Osteoblast (primary cell): ENCODE measurements at places on chromosomes 3 and 15. TPM values are rescaled to one million over a fixed set of nuclear protein-coding genes. Genes with fewer than 3 reads are reported as not detected.

DNA sequence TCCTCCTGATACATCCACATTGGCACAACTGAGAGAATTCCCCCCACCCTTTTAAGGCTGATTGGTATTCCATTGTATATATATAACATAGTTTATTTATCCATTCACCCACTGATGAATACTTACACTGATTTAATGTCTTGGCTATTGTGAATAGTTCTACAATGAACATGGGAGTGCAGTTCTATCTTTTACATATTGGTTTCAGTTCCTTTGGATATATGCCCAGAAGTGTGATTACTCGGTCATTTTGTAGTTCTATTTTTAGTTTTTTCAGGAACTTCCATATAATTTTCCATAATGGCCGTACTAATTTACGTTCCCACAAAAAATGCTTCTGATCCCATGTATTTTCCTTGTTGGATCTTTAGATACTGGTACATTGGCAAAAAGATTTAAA is 135.3 kb downstream of the FMN1 start:
- no peak for DNase-seq

DNA sequence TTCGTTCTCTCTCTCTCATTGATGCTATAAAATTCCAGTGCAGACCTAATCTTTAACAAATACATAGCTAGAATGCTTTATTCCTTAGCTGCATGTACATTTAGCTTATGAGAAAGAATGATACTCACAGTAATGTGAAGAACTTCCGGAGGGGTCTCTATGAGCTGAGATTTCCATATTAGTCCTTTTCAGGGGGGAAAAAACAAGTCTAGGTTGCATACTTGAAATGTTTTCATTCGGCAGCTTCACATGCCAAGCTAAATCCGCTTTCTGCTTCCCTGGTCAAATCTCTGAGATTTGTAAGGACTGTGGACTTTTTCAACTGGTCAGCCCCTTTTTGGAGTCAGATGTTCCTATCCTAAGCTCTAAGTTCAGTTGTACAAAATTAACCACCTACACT is 111.5 kb upstream of the COL8A1 start:
- no peak for DNase-seq

DNA sequence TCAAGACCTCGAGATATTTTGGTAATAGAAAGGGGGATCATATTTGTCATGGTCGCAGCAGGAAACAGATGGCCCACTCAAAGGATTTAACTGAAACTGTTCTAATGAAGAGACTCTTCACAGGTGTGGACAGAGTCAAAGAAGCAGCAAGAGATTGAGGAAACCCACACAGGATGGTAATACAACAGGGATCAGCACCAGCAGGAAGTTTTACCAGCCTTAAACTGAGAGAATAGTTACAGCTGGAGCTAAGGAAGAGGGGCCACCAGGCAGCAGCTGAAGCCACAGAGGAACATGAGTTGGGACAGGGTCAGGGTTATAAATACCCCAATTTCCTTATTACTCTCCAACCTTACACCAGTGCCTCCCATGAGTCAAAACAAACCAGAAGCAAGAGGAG is 131.8 kb upstream of the UBE2E2 start:
- DNase-seq, result no peak

DNA sequence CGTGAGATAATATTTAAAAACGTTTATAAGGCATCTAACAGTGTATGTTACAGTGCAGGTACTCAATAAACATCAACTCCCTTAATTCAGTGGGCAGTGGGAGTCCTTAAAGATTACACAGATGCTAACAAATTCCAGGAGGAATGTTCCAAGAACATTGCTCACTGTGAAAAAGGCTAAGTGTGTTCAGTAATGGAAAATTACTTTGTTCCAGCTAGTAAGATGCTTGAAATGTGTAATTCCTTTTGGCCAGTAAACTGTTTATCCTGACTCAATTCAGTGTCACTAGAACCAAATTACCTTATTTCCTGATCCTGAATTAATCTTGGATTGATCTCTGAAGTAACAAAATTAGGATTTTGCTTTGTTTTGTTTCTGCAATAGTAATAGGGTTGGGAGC is 54.2 kb upstream of the SEMA6D start:
- DNase-seq, result no peak

GRCh38 chr15:100875976-100876375 is 3.7 kb upstream of the ALDH1A3 start:
- no peak for DNase-seq

DNA sequence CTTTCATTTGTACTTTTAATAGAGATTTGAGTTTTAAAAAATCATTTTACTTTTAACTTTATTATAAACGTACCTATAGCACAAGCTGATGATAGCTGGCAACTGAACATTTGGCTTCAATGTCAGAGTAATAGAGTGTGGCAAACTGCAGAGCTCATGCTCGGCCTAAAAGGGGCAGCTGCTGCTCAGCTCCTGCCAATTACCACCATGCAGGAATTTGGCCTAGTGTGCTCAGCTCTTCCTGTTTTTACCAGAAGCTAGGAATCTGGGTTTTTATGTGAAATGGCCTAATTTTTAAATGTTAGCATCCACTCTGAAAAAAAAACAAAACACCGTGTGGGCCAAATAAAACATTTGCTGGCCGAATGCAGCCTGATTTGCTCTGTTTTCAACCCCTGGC is 1.8 kb downstream of the IFT122 start:
- peak; percentile 63 for DNase-seq

DNA sequence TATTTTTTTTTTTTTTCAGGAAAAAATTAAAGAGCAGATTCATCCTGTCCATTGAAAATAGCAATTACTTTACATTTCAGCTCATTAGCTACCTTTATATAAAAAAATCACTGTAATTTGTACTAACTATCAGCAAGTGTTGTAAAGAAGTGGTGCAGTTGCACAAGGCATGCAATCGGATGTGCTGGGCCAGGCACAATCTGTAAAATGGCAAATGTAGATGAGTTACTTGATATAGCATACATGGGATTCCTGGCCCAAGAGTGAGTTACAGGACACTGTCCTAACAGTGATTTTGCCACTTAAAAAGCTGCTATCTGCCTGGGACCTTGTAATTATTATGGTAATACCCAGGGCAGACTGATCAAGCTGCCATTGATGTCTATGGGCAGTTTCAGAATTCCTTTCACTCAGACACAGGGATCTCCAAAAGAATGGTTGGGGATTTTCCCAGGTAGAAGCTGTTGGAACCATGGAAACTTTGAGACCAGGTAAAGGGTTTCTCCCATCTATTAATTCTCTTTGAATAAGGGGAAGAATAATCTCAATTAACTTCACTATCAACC is 182.2 kb upstream of the ICE2 start:
- no peak for DNase-seq

DNA sequence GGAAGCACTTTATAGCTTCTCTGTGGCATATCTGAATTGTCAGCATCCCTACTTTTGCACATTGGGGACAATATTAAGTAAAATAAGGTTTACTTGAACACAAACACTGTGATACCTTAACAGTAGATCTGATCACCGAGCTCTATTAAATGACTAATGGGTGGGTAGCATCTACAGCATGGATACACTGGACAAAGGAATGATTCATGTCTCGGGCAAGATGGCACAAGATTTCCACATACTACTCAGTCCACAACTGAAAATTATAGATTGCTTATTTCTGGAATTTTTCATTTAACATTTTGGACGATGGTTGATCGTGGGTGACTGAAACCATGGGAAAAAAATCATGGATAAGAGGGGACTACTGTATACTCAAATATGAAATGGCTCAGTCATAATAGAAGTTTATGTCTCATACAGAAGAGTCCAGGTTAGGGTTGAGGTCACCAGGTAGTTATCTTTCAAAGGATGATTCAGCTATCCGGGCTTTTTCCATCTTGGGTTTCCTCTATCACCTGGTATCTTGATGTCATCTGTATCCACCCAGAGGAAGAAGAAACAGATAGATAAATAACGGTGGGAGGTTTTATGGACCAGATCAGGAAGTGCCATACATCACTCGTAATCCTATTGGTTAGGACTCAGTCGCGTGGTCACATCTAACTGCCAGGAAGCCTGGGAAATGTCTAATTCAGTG is 320.0 kb upstream of the RARB start:
- DNase-seq, result no peak

- DNase-seq, result no peak
These were observed 258.6 kb upstream of the KCNMB2 start for GRCh38 chr3:178277605-178278004.

DNA sequence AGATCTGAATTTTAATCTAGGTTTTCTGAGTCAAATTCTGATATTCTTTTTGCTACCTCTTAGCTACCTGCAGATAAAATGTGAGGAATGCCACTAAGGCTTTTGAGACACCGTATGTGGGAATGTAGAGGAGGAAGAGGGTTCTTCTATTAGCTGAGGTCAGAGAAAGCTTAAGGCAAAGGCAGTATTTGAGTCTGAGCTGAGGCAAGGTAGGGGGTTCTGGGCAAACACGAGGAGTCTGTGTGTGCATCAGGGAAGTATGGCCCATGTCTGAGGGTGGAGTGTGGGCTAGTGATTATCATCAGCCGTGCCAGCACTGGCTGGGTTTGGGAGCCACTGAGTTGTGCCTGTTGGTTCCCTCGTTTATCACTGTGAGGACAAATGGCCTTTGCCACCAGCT is 181.1 kb downstream of the SOX2 start:
- DNase-seq, result no peak

- no peak for DNase-seq
These were observed 17.5 kb upstream of the SPTSSB start for GRCh38 chr3:161388855-161389254.

DNA sequence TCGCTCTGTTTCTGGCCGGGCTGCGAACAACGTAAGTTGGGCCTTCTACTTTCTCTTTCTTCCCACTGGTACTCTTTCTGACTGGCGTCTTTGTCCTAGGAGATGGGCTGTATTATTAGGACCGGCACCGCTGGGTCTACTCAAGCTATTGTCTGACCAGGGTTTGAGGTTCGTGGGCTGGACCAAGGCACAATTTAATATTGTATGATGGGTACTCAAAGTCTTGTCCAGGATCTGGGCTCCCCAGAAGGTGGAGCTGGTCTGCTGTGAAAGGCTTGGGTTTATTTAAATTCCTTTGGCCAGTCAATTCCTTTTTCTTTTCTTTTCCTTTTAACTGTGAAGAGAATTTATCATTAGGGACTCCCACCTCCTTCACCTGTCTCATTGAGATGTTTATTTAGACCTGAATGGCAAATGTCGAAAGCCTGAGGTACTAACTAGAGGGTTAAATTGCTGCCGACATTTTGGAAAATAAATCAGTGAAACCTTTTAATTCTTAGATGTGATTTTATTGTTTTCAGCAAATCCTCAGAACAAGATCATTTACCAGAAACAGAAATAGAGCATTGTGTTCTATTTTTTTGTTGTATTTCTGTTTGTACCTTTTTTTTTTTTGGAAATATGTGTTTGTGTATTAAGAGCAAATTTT is 410 bp downstream of the LRRC49 start:
- peak; percentile 71 for DNase-seq

- no peak for DNase-seq
These were observed 6.3 kb downstream of the RFT1 start for GRCh38 chr3:53123953-53124352.

GRCh38 chr15:41772720-41773331 is 1.5 kb upstream of the MAPKBP1 start:
- peak; percentile 89 for DNase-seq

DNA sequence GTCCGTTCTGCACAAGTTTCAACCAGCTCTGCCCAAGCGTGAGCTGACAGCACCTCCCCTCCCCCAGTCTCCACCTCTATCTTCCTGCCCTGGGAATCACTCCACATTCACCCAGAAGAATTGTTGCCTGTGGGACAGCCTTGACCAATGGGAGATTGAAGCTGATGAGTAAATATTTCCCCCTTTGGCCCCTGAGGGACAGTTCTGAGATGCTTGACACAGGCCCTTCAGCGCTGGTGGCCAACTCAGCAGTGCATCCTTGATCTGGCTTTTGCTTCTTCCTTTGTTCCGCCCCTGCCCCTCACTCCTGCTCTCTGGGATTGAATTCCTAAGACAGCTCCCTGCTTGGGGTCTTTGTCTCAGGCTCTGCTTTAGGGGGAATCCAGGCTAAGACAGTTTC is 13.1 kb upstream of the SKIC8 start:
- peak; percentile 48 for DNase-seq

DNA sequence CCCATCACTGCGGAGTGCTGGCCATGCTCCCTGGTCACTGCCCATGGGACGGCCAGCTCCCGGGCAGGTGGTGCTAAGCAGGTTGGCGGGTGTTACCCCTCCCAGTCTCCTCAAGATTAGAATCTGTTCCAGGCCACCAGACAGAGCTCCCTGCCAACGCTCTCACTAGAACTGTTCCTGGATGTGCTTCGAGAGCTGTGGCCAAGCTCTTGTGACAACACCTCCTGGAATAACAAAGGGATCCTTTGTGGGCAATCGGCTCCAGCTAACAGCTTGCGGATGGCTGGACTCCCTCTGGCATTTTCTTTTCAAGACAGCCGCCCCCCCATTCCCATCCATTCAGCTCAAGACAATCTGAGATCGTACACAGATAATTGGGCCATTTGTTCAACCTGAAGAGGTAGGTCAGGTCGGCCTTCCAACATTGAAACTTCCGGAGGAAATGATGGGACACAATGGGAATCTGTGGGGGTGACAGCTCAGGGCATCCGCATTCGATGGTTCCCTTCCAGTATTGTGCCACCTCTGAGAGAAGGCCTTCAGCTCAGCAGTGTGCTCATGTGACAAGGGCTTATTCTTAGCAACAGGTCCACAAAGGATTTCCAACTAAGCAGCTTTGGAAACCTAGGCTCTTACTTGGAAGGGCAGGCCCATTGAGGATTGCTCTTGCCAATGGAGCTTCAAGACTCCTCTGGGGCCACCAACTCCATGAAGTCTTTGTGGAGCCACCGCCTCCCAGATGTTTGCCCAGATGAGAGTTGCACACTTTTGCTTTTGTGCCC is 11.6 kb upstream of the EPHB3 start:
- DNase-seq, result peak; percentile 69

DNA sequence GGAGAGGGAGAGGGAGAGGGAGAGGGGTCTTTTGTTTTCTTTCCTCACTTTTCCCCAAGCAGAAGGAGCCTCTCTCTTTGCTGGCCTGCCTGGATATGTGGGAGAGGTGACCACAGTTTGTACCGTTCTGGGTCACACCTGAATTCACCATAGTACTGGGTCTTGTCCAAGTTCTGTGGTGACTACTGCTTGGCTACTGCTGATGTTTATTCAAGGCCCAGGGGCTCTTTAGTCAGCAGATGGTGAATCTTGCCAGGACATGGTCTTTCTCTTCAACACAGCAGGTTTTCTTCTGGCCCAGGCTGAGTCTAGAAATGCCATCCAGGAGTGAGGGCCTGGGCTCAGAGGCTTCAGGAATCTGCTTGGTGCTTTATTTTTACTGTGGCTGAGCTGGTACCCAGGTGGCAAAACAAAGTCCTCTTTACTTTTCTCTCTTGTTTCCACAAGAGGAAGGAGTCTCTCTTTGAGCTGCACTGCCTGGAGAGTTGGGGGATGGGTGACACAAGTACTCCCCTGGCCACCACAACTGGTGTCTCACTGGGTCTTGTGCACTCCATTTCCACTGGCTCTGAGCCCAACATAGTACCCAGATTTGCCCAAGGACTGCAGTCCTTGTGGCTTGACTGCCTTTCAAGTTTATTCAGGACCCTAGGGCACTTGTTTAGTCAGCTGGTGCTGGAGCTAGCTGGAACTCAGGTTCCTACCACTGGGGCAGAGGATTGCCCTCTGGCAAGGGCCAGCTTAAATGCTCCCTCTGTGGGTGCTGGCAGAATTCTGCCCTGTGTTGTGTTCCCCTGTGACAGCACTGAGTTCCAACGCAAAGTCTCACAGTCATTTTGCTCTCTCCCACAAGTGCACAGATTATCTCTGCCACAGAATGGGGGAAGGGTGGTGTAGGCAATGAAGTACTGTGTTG is 16.8 kb upstream of the CCNDBP1 start:
- DNase-seq, result peak; percentile 72

Gene ZNF710
- 10.3 and 10.9 TPM in 2 replicates for total RNA-seq

Gene DUOXA2
- total RNA-seq, result not detected in 2 replicates

Gene RBP2
- not detected in 2 replicates for total RNA-seq
